ENCODE measurements at places on chromosomes 13 and 19.

GRCh38 chr13:81184556-81185265, 843.8 kb upstream of the SPRY2 start:
- no peak for DNase-seq

DNA sequence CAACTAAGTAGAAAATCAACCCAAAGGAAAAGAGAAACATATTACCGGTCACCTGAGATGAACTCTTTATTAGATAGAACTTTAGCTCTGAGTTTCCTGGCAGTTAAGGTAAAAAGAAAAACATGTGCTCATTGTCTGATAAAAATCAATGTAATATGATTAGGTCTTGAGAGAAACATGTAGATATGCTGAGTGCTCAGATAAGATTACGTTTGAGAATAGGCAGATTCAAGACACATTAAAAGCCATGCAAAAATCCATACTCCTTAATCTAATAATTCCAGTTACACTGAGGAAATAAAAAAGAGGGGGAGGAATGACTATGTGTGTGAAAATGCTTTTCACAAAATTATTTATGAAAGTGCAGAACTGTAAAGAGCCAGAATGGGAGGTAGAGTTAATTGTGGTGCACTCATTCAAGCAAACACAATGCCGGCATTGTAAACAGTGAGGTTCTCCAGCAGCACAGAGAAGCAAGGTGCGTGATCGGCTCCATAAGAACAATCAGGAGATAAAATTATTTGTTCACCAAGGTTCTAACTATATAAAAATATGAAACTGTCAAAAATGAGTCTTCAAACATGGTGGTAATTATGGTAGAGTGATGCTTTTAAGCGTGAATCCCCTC, 88.8 kb downstream of the MBNL2 start:
- DNase-seq, result no peak

GRCh38 chr19:32224371-32225244, 120.8 kb upstream of the ZNF507 start:
- DNase-seq, result peak; percentile 45

- DNase-seq, result no peak
Observed at GRCh38 chr13:101697745-101698144, 245.3 kb downstream of the ITGBL1 start.

GRCh38 chr13:99208185-99208584, 7.5 kb downstream of the UBAC2 start:
- no peak for DNase-seq

GRCh38 chr19:49413348-49413747, 9.9 kb downstream of the PTH2 start:
- no peak for DNase-seq

All from lung microvascular endothelial cell (primary cell).